Ovary (tissue), 10 donors: ENCODE measurements at places on chromosomes 2 and 18. TPM values are rescaled to one million over a fixed set of nuclear protein-coding genes. Genes with fewer than 3 reads are reported as not detected.

- no peaks in the 10 kb centered on the region for H3K27me3 ChIP-seq
- H3K27ac ChIP-seq: no peak overlapping the region
- H3K36me3 ChIP-seq: no peaks in the 10 kb centered on the region
- H3K4me3 ChIP-seq: no peak overlapping the region
- DNase-seq: no peak
These were observed 60.3 kb downstream of the RPIA start for GRCh38 chr2:88751768-88752167.

The IL1R2 gene
- 1.1 TPM for polyA plus RNA-seq

DNA sequence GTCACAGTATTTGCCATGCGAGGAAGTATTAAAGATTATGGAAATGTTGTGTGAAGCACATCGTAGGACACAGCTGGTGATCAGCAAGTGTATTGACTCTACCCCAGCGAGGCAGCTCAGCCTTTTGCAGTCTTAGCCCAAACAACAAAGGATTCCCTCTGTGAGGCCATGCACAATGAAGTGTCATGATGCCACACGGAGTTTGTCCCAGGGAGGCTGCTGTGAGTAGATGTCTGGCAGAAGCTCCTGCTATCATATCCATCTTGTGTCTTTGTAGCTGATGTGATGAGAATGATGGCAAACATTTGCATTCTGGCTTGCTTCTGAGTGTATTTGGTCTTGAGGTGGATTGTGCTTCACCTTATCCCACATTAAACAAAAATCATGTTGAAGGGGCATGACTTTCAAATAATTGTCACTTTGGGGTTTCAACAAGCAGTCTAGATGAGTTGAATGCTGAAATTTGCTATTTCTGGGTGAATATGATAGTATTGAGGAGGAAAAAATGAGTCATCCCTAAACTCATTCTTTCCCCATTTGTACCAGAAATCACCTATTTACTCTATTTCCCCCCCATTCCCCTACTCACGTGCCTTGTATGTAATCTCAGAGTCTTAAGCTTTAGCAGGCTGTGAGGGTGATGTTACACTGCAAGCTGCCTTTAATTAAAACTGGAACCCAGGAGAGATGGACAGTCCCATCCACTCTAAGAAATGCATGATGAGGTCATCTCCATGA lies 273.5 kb downstream of the RNF144A start:
- no peak overlapping the region for H3K27ac ChIP-seq
- no peak for DNase-seq
- no peaks in the 10 kb centered on the region for H3K4me1 ChIP-seq
- H3K36me3 ChIP-seq: no peaks in the 10 kb centered on the region
- H3K4me3 ChIP-seq: no peak overlapping the region

GRCh38 chr2:64212346-64212745 lies 68.1 kb upstream of the PELI1 start:
- H3K4me3 ChIP-seq: no peak overlapping the region
- no peaks in the 10 kb centered on the region for H3K27me3 ChIP-seq
- no peak for DNase-seq
- H3K36me3 ChIP-seq: no peaks in the 10 kb centered on the region

DNA sequence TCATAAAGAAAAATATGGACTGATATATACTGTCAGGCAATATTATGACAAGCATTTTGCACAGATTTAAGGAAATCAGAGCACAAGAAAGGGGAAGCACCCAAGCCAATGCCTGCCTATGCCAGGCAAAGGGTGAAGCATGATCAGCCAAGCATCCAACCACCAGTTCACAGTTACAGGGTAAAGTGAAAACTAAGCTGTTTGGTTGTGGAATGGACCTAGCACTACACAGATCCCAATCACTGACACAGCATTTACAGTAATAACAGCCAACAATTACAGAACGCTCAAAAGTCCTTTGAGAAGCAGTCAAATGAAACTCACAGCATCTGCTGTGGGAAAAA lies 90.3 kb downstream of the SP3 start:
- no peaks in the 10 kb centered on the region for H3K36me3 ChIP-seq
- no peak for DNase-seq
- no peak overlapping the region for H3K4me3 ChIP-seq
- H3K27ac ChIP-seq: no peak overlapping the region
